ENCODE measurements at places on chromosomes 4 and X.

DNA sequence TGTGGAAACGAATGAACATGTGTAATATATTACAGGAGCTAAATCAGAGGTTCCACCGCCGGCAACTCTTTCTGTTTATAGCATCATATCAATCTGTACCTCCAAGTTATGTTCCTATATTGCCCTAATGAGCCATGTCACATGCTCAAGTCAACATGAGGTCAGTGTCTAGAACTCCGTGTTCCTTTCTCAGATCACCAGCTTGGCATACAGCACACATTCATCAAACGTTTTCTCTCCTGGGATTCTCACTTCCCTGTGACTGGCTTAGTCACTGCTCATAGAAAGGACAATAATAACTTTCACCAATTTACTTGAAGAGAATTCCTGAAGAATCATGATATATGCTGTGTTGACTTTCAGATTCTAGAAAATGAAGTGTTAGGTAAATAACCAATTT is 532.0 kb upstream of the SPANXN1 start:
- DNase-seq: no peak

DNA sequence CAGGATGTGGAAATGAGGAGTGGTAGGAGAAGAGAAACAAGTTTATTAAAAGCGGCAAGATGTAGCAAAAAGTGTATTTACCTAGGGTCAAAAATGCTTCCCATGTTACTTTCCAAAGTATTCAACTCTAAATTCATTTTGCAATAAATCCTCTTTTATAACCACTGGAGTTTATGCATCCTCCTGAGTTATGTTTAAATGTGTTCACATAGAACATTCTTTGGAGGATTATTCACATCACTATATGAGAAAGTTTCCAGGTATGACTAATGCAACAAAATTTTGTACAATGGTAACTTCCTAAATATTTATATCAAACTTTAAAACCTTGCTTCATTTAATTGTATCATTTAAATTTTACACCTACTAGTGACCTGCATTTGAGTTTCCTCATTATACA is 870.6 kb upstream of the SLIT2 start:
- DNase-seq: no peak

DNA sequence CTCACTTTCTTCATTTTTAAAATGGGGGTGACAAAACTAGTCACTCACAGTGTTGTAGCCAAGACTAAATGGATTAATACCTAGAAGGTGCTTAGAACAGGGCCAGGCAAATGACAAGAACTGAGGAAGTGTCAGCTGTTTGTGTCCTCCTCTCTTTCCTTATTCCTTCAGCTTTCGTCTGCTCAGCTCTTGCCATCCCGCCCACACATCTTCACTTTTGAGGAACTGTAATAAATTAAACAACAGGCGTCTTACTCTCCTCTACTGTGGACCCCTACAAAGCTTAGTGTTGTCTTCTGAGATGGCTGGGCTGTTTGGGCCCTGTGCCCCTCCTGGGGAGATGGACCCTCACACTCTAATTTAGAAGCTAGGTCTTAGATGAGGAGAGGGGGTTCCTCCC is 2.7 kb downstream of the HPSE start:
- no peak for DNase-seq

DNA sequence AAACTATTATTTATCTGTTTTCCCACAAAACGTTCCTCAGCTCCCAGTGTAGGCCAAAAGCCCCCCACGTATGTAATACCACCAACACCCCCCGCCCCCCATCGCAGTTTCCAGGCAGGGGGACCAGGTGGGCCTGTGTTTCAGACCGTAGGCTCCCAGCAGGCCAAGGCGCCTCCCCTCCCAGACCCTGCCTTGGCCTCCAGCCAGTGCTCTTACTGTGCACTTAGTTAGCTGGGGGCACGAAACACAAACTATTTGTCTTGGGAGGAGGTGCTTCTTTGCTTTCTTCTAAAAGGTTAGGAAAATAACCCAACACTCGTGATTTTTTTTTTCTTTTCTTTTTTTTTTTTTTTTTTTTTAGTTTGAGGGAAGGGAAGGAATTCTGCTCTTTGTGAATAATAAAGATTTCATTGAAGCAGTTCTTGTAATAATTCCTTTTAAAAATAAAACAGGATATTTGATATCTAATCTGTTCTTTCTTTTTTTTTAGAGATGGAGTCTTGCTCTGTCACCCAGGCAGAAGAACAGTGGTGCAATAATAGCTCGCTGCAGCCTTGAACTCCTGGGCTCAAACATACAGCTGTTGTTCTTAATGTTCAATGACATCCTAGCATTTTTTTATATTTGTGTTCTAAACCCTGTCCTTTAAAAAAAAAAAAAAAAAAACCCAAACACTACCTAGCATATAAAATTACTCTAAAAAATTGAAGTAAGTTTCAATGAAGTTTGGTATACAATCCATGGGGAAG is 83.0 kb upstream of the CLDN34 start:
- no peak for DNase-seq

- DNase-seq: no peak
Measured at GRCh38 chrX:63855896-63856295, 70.9 kb upstream of the ARHGEF9 start.

DNA sequence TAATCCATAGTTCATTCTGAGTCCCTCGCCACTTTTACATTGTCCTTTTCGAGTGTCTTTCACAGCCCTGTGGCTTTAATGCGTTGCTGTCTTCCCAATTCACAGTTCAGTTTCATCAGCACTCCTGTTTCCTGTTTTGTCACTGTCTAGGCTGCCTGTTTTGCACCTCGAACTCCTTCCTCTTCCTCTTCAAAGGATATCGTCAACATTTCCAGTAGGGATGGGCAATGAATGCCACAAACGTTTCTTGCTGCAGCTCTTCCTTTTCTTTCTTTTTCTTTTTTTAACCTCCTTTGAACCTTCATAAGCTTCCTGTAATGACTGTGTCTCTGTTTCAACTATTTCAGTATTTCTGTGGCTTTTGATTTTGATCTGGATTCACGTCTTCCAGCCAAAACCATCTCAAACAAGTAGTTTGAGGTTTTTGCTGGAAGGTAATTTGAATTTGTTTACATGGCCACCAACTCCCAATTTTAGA is 105.4 kb downstream of the ANXA3 start:
- no peak for DNase-seq

DNA sequence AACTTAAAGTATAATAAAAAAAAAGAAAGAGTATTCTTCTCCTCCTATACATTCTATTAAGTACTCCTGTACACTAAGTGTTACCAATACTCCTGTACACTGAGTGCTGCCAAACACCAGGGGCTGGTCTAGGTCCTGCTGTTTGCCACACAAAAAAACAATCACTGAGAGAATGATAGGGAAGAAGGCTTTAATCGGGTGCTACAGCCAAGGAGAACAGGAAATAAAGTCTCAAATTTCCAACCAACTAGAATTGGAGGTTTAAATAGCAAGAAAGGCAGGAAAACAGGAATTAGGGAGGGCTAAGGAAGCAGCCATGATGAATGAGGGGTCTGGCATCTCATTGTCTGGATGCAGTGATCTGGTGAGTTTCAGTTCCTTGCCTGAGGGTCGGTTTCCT is 239.8 kb downstream of the ZNF674 start:
- DNase-seq: no peak

- no peak for DNase-seq
Measured at GRCh38 chr4:14967982-14968381, 34.3 kb upstream of the CPEB2 start.

- DNase-seq: peak; percentile 56
Measured at GRCh38 chrX:119118780-119119395, 8.7 kb downstream of the KIAA1210 start.

GRCh38 chr4:186757696-186758355 is 34.2 kb upstream of the FAT1 start:
- DNase-seq: no peak

GRCh38 chrX:3462166-3462508 is 115.7 kb upstream of the MXRA5 start:
- DNase-seq: no peak

DNA sequence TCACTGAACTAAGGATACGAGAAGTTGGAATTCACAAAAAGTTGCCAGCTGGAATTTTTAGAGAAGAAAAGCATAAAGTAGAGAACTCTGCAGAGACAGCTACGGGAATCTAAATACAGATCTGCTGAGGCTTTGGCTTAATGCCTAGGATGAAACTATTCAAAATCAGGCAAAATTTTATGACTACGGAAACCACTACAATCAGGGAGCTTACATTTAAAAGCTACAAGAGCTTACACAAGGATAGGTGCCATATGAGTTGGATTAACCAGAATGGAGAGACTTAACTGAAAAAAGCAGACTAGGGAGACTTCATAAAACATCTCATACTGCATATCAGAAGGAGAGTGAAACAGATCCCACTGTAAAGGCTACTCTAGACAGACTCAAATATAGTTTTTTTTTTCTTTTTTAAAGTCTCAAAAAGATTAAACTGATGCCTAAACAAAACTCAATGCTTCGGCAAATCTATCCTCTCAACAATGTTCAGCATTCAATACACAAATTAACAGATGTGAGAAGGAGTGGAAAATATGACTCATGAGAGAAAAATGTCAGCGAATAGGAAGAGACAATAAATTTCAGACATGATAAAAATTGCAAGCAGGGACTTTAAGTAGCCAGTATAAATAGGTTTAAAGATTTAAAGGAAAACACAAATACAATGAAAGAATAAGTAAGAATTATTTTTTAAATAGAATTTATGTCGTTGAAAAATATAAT is 586.1 kb downstream of the FSTL5 start:
- no peak for DNase-seq

GRCh38 chr4:120155287-120155686 is 88.6 kb upstream of the MAD2L1 start:
- DNase-seq: no peak

GRCh38 chrX:147838465-147839131 is 73.1 kb upstream of the FMR1 start:
- DNase-seq: no peak

DNA sequence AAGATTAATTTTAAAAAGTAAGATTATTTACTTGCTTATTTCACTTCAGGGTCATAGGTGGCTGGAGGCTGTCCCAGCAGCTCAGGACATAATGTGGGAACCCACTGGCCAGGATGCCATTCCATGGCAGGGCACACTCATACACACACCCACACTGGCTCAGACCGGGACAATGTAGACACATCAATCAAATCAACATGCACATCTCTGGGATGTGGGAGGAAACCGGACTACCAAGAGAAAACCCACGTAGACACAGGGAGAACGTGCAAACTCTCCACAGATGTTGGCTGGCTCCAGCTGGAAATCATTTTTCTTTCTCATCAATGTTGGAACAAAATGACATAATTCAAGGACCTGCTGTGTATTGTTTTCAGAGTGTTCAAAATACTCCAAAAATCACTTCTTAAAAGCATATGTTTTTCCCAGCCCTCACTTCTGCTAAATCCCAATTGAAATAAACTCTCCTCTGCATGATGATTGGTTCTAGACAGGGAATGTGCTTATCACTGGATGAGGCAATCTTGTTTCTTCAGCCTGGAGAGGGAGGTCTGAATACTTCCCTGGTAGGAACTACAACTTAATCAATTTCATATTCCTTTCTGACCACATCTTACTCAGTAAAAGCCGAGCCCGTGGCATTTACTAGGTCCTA is 18.6 kb upstream of the CPE start:
- DNase-seq: no peak

DNA sequence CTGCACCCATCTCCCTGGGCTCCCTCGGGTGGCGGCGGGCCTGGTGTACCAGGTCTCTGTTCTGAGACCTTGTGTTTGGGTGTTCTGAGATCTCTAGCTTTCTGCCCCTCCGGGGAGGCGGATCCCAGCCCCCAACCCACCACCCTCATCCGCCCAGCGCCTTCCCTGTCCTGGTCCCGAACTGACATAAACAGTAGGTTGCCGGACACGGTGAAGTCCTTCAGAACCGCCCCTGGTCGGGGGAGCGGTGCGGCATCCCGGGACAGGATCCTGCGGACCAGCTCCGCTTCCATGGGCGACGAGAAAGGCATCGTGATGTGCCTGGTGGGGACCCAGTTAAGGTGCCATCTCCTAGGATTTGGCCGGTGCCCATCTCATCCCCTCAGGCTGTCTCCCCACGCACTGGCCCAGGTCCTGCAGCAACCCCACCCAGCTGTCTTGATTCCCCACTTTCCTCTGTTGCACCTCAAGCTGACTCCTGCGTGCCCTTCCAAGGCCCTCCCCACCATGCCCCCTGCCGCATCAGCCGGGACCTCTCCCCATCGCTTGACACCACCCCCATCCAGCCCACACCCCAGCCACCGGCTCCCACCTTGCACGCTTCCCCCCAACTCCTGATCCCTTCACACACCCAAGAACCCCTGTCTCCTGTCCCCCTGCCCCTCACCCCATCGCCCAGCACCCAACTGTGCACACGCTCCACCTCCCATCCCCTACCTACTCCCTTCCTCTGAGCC is 900 bp downstream of the CTAG2 start:
- DNase-seq: no peak

DNA sequence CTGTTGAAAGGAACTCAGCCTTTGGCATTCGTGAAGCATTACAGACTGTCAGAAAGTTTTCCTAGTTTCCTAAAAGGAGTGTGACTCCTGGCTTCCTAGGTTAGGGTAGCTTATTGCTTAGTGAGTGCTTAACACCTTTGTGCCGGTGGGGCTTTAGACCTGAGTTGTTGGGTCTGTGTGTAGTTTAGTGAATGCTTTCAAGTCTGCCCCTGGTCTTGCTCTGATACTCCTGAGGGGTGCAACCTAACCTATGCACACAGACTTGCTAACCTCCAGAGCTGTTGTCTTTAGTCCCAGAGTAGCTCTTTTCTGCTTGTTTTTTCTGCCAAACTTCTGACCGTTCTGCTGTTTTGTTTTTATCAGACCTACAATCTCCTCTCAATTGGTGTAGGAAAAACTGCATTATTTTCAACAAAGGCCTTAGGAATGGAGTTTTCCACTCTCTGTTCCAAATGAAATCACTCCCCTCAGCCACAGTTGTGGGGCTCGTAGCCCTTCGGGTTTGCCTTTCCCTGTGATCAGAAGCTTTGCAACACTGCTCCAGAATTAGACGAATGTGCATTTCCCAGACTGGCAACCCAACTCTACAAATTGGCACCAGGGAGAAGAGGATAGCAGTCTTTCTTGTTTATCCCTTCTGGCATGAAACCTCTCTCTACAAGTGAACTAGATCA is 1399.1 kb upstream of the PCDH7 start:
- DNase-seq: no peak

DNA sequence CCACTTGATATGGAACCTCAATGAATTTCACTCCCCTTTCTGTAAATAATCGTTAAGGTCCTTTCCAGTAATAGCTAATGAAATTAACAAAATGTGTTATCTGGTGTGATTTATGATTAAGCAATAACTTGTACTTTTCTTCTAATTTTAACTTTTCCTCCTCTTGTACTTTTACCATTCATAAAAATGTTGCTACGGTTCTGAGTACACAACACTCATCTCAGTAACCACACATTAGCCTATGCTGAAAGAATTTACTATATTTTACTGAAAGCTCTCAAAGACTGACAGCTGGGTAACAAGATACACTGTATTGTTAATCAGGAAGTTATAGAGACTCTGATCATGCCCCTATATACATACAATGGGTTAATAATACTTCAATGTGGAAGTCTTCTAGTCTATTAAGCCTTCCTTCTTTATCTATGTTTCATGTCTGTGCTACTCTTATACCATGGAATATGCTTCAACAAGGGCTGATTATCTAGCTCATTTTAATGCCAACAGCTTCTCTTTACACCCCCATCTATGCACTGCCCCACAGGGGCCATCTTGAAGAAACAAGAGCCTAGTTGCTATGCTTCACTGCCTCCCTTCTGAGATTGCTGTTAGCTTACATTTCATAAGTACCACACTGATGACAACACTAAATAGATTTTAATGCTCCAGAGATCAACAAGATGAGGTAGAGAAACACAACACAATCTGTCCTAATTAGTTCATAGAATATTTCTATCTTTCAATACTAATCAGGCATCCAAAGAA is 39.1 kb downstream of the LAMP2 start:
- no peak for DNase-seq
